HFFc6 (cell line): ENCODE measurements at places on chromosomes 13 and 19. TPM values are rescaled to one million over a fixed set of nuclear protein-coding genes. Genes with fewer than 3 reads are reported as not detected.
A peak's percentile ranks its signal among the peaks of the same experiment; 100 is the strongest.

NLRP7 gene
- total RNA-seq = not detected in 3 replicates

SIAH3 gene
- not detected in 3 replicates for total RNA-seq

FGF14 gene
- total RNA-seq = 0.02 TPM in 1 of 3 replicates, not detected in the others

FXYD3 gene
- total RNA-seq = not detected in 3 replicates

LGALS14 gene
- total RNA-seq = not detected in 2 replicates

HAUS5 gene
- 8.8 to 14.0 TPM (median 12.3 TPM) in 3 replicates for total RNA-seq

DNA sequence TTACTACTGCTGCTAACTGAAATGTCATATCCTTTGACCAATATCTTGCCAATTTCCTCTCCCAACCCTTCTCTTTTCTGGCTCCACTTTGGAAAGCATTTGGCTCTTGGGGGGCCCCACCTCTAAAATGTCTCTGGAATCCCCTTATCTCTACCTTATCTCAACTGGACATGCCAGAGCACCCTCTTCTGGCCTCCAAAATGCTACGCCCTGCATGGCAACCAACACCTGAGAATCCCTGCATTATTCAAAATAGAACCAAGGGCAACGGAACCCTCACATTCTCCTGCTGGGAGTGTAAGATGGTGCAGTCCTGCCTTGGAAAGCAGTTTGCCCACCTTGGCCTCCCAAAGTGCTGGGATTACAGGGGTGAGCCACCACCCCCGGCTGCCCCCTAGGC, 35.3 kb downstream of the CERS4 start:
- DNase-seq = no peak
- no peaks in the 10 kb centered on the region for H3K36me3 ChIP-seq
- H3K27ac ChIP-seq = no peak overlapping the region
- H3K4me3 ChIP-seq = no peak overlapping the region
- peaks cover 6% of the 10 kb centered on the region for H3K27me3 ChIP-seq

GRCh38 chr19:34985249-34986022, 14.7 kb upstream of the GRAMD1A start:
- H3K4me1 ChIP-seq = peaks cover 9% of the 10 kb centered on the region; the same call in 1 of the 2 replicates
- no peak overlapping the region for H3K27ac ChIP-seq
- peaks cover 16% of the 10 kb centered on the region for H3K27me3 ChIP-seq
- H3K4me3 ChIP-seq = no peak overlapping the region
- DNase-seq = no peak

- DNase-seq = peak; percentile 30
- peaks cover 62% of the 10 kb centered on the region for H3K4me1 ChIP-seq
- peak overlapping the region; percentile 56 for H3K27ac ChIP-seq
- H3K4me3 ChIP-seq = no peak overlapping the region
Measured at GRCh38 chr19:42794765-42795164, 29.3 kb upstream of the PSG8 start.

GRCh38 chr13:48583859-48584311, 51.0 kb upstream of the RCBTB2 start:
- no peak overlapping the region for H3K27ac ChIP-seq
- H3K4me3 ChIP-seq = no peak overlapping the region
- peaks cover 28% of the 10 kb centered on the region for H3K27me3 ChIP-seq
- DNase-seq = no peak

GRCh38 chr13:82947191-82947621, 935.1 kb downstream of the SLITRK1 start:
- H3K27me3 ChIP-seq = no peaks in the 10 kb centered on the region
- 0 out of 2 replicates have a peak overlapping the region, but pooled peaks have one; percentile 0 for H3K4me3 ChIP-seq

- peak; percentile 86 for DNase-seq
- H3K4me1 ChIP-seq = peaks cover 82% of the 10 kb centered on the region
- peaks cover 57% of the 10 kb centered on the region for H3K36me3 ChIP-seq
Measured at GRCh38 chr13:33169273-33169980, 116.1 kb downstream of the STARD13 start.

GRCh38 chr13:76812206-76812897, 73.9 kb downstream of the KCTD12 start:
- no peak for DNase-seq
- no peaks in the 10 kb centered on the region for H3K4me1 ChIP-seq
- no peak overlapping the region for H3K27ac ChIP-seq
- H3K36me3 ChIP-seq = no peaks in the 10 kb centered on the region

DNA sequence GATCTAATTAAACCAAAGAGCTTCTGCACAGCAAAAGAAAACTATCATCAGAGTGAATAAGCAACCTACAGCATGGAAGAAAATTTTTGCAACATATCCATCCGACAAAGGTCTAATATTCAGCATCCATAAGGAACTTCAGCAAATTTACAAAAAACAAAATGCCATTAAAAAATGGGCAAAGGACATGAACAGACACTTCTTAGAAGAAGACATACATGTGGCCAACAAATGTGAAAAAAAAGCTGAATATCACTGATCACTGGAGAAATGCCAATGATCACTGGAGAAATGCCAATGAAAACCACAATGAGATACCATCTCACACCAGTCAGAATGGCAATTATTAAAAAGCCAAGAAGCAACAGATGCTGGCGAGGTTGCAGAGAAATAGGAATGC, 32.5 kb downstream of the ZNF582 start:
- no peak for DNase-seq
- H3K36me3 ChIP-seq = peaks cover 25% of the 10 kb centered on the region

GRCh38 chr19:6241680-6242377, 37.9 kb downstream of the MLLT1 start:
- H3K36me3 ChIP-seq = peaks cover 7% of the 10 kb centered on the region; the same call in 1 of the 2 replicates
- H3K4me1 ChIP-seq = peaks cover 26% of the 10 kb centered on the region
- DNase-seq = no peak
- no peak overlapping the region for H3K4me3 ChIP-seq
